Lower lobe of right lung (tissue), 2 donors: ENCODE measurements at places on chromosomes 4 and X. TPM values are rescaled to one million over a fixed set of nuclear protein-coding genes. Genes with fewer than 3 reads are reported as not detected.

GRCh38 chr4:137299281-137299680 lies 233.0 kb downstream of the PCDH18 start:
- H3K36me3 ChIP-seq, result no peaks in the 10 kb centered on the region
- no peak for DNase-seq
- no peak overlapping the region for H3K4me3 ChIP-seq
- no peaks in the 10 kb centered on the region for H3K4me1 ChIP-seq
- no peak overlapping the region for H3K27ac ChIP-seq

- H3K27ac ChIP-seq, result no peak overlapping the region
- no peaks in the 10 kb centered on the region for H3K4me1 ChIP-seq
- no peaks in the 10 kb centered on the region for H3K27me3 ChIP-seq
- H3K36me3 ChIP-seq, result peaks cover 16% of the 10 kb centered on the region
- no peak overlapping the region for H3K4me3 ChIP-seq
Observed at GRCh38 chr4:125489952-125490690, 175.4 kb downstream of the FAT4 start.

GRCh38 chr4:99735822-99736221 lies 78.2 kb upstream of the C4orf54 start:
- no peaks in the 10 kb centered on the region for H3K27me3 ChIP-seq
- H3K4me3 ChIP-seq, result no peak overlapping the region
- no peaks in the 10 kb centered on the region for H3K36me3 ChIP-seq
- no peak overlapping the region for H3K27ac ChIP-seq
- DNase-seq, result no peak
- H3K4me1 ChIP-seq, result no peaks in the 10 kb centered on the region

Gene CCKAR
- not detected for total RNA-seq

- DNase-seq, result no peak
- no peaks in the 10 kb centered on the region for H3K36me3 ChIP-seq
- peaks cover 29% of the 10 kb centered on the region for H3K4me1 ChIP-seq
- no peaks in the 10 kb centered on the region for H3K27me3 ChIP-seq
- H3K4me3 ChIP-seq, result no peak overlapping the region
Observed at GRCh38 chr4:38067499-38067898, 107.3 kb downstream of the PTTG2 start.

- H3K4me1 ChIP-seq, result no peaks in the 10 kb centered on the region
- H3K27ac ChIP-seq, result no peak overlapping the region
- no peak for DNase-seq
- H3K36me3 ChIP-seq, result no peaks in the 10 kb centered on the region
Observed at GRCh38 chr4:27873596-27873995, 1013.0 kb downstream of the STIM2 start.

DNA sequence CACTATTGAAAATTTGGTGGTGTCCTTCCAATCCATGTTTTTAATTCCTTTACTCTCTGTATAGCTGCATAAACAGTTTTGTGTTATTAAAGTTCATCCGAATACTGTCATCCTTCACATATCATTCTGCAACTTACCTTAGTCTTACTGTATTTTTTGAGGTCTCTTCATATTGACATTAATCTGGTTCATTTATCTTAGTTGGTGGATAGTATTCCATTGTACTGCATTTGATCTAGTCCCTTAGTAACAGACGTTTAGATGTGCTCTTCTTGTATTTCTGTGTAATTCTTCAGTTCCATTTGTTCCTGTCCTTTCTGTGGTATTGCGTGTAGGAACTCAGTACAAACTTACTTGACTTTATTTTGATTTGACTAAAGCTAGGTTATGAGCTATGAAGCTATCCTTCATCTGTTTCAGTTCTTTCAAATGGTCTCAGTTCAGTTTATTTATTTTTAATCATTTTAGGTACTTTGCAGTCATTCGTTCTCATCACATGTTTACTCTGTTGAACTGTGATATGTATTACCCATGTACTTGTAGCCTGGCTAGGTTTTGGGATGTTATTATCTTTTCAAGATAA lies 41.3 kb downstream of the RAPGEF2 start:
- H3K36me3 ChIP-seq, result no peaks in the 10 kb centered on the region
- H3K27me3 ChIP-seq, result no peaks in the 10 kb centered on the region
- H3K27ac ChIP-seq, result no peak overlapping the region
